ENCODE measurements at places on chromosomes 12 and 14.

DNA sequence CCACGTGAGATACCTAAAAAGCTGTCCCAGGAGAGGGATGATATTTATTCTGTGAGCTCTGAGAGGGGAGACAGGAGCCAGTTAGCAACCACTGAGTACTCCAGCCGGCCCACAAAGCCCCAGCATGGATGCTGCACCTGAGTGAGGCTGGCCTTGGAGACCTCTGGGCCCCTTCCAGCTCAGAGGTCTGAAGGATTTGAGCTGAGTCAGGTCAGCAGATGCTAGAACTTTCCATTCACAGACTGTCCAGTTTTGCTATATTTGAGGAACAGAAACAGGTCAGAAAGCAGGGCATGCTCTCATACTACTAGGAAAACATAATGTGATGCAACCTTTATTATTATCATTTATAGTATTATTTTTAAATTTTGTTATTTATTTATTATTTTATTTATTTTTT lies 15.0 kb upstream of the MAPKAPK5 start:
- no peaks in the 10 kb centered on the region for H3K36me3 ChIP-seq
- no peak overlapping the region for H3K27ac ChIP-seq
- no peak for DNase-seq
- H3K4me1 ChIP-seq, result no peaks in the 10 kb centered on the region
- H3K4me3 ChIP-seq, result no peak overlapping the region
- H3K27me3 ChIP-seq, result peaks cover 17% of the 10 kb centered on the region

DNA sequence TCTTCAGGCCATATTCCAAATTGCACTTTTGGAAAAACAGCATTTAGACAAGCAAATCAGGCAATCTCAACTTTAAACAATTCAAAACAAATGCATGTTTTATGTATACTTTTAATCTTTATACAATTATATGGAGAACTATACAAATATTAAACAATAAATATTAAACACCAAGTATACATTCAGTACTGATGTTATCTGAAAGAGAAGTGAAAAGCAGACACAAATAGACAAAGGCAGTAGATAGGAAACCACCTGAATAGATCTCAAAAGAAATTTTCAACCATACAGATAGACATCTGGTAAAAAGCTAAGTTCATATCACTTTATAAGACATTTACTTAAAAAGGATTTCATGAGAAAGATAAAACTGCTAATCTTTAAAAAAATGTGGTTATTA lies 65.2 kb downstream of the ZC3H14 start:
- H3K4me3 ChIP-seq, result no peak overlapping the region
- no peak overlapping the region for H3K27ac ChIP-seq
- no peaks in the 10 kb centered on the region for H3K27me3 ChIP-seq
- no peak for DNase-seq

DNA sequence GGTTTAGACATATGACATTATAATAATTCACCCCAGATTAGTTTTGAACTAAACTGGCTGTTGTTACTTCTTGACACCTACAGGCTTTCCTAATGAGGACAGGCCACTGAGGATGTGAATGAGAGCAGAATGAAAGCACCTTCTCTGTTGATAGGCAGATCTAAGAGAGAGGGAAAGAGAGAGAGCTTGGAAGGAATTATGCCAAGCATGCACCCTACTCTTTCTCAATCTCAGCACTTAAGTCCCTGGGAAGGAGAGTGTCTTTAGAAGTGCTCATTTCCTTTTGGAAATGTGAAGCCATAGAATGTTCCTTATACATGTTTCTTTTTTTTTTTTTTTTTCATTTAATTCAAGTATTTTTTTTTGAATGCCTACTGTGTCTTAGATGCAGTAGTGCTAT lies 49.0 kb downstream of the TBC1D15 start:
- H3K36me3 ChIP-seq, result peaks cover 36% of the 10 kb centered on the region
- no peak for DNase-seq
- no peak overlapping the region for H3K4me3 ChIP-seq
- no peak overlapping the region for H3K27ac ChIP-seq

GRCh38 chr12:56104815-56105608 lies 653 bp downstream of the PA2G4 start:
- no peaks in the 10 kb centered on the region for H3K27me3 ChIP-seq
- peak overlapping the region; percentile 95 for H3K27ac ChIP-seq
- peaks cover 46% of the 10 kb centered on the region for H3K4me1 ChIP-seq
- peaks cover 29% of the 10 kb centered on the region for H3K36me3 ChIP-seq
- peak overlapping the region; percentile 90 for H3K4me3 ChIP-seq

DNA sequence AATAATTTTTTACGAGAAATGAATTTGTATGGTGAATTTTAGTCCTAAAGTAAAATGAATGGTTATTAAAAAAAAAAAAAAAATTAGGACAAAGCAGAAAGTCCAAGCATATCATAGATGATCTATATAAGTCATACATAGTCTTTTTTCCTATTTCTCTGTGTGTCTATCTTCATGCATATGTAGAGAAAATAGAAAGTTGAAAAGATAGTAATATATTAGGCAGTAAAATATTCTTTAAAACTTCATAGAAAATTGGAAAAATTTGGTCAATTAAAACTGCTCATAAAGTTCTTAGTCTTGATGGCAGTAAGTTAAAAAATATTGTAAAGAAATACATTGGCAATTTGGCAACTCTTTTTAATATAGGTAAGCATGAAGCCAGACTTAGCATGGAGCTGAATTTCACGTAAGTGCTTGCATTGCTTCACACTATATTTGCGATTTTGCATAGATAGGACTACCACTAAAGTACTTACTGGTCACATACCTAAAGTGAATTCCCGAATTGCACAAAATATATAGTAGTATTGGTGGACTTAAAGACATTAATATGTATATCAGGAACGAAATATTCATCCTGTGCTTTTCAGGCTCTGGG lies 303.8 kb downstream of the IPO8 start:
- no peak overlapping the region for H3K4me3 ChIP-seq
- H3K27me3 ChIP-seq, result no peaks in the 10 kb centered on the region
- no peak overlapping the region for H3K27ac ChIP-seq
- no peaks in the 10 kb centered on the region for H3K4me1 ChIP-seq

DNA sequence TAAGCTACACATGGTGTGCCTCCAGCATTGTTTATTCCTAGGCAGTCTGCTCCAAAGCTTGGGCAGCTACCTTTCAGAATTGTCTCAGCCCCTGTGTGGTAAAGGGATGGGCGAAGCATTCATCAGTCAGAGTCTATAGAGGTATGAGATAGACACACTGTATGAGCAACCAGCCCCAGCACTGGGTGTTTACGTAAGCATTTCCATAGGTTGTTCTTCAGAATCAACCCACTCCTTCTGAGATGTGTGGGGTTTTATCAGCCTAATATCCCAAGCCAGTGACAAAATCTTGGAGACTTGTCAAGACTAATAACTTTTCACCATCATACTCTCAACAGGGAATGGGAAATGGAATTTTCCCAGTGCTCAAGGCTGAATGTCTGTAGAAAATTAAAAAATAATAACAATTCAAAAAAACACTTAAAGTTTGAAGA lies 98.2 kb downstream of the BTG1 start:
- no peak for DNase-seq
- no peak overlapping the region for H3K27ac ChIP-seq
- peaks cover 20% of the 10 kb centered on the region for H3K4me1 ChIP-seq
- peaks cover 3% of the 10 kb centered on the region for H3K36me3 ChIP-seq
- no peaks in the 10 kb centered on the region for H3K27me3 ChIP-seq
- no peak overlapping the region for H3K4me3 ChIP-seq

DNA sequence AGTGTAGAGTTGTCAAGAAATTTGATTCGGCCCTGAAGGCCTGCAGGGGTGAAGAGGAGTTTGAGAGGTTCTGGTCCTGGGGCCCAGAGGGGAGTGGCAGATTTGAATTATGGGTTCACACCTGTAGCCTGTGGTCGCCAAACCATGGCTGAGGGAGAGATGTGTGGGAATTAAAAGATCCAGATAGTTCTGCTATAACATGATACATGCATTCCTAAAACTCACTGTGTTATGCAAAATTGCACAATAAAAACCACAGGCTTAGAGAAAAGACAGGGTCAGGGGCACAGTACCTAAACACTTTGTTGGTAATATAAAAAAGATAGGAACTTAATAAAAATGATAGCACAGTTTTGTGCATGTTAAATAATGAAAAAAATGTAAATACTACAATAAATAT lies 106.2 kb downstream of the TMEM30B start:
- DNase-seq, result no peak
- no peak overlapping the region for H3K4me3 ChIP-seq
- H3K4me1 ChIP-seq, result no peaks in the 10 kb centered on the region
- H3K27me3 ChIP-seq, result peaks cover 6% of the 10 kb centered on the region
- no peaks in the 10 kb centered on the region for H3K36me3 ChIP-seq
- no peak overlapping the region for H3K27ac ChIP-seq

DNA sequence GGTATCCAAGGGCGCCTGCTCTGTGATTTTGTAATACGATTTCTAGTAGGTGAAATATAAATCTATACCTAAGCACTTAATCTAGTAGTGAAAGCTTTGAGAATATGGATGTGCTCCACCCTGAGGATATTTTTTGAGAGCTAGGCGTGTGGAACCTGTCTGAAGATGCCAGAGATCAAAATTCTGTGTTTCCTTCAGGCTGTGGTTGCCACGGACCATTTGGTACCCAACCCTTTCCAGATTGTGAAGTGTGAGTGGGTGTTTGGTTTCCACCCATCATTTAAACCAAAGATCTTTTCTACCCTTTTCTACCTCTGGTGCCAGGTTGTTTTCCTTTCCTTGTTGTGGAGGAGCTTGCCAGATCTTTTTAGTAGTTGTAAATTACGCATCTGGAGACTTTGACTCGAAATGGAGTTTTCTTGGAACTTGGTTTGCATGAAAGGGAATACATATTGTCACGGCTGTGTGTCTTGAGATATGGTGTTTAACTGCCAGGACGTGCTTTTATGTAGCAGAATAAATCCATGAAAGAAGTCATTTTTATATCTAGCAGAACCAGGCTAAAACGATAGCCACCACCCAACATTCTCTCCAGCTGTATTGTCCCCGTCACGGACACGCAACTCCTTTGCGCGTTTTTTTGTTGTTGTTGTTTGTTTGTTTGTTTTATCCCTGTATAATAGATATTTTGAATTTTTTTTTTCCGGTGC lies 2.2 kb downstream of the LRFN5 start:
- no peaks in the 10 kb centered on the region for H3K36me3 ChIP-seq
- no peak for DNase-seq
- H3K4me1 ChIP-seq, result peaks cover 30% of the 10 kb centered on the region
- H3K4me3 ChIP-seq, result peak overlapping the region; percentile 13
- peaks cover 74% of the 10 kb centered on the region for H3K27me3 ChIP-seq

- no peak overlapping the region for H3K27ac ChIP-seq
- peaks cover 24% of the 10 kb centered on the region for H3K27me3 ChIP-seq
These were observed 35.9 kb upstream of the JDP2 start for GRCh38 chr14:75391953-75392352.

- H3K27me3 ChIP-seq, result no peaks in the 10 kb centered on the region
- DNase-seq, result no peak
- no peak overlapping the region for H3K4me3 ChIP-seq
- H3K27ac ChIP-seq, result no peak overlapping the region
- peaks cover 2% of the 10 kb centered on the region for H3K36me3 ChIP-seq
- peaks cover 35% of the 10 kb centered on the region for H3K4me1 ChIP-seq
These were observed 6.4 kb upstream of the CD27 start for GRCh38 chr12:6438345-6438744.

DNA sequence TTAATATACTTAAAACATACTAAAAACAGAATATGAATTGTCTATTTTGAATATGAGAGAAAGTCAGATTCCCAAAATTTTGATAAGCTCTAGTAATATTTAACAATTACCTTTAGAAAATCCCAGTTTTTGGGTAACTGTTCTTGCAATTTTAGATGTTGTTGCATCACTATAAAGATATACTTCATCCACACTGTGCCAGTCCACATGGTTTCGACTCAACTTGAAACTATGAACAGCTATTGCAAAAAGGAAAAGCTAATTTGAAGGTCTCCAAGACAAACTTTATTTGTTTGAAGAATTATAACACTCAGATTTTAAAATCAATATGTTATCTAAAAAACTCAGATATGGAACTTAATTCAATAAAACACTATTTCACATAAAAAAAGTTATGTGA lies 59.9 kb downstream of the DDHD1 start:
- H3K4me1 ChIP-seq, result peaks cover 15% of the 10 kb centered on the region
- H3K27me3 ChIP-seq, result no peaks in the 10 kb centered on the region
- no peak overlapping the region for H3K4me3 ChIP-seq
- H3K36me3 ChIP-seq, result peaks cover 53% of the 10 kb centered on the region
- DNase-seq, result no peak

DNA sequence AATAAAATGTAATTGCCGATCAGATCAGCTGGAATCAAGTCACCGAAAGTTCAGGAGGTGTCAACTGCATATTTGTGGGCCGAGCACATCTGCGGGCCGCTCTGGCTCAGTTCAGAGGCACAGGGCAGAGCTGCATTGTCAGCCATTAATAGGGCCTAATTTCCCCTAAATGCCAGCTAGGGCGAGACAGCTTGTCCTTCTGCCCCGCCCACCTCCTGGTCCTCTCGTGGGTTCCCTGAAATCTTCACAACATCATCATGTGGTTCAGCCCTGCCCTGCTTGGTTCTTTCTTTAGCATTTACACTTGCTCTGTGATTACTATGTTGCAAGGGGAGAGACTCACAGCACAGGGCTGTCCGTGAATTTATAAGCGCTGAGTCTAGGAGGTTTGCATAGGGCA lies 148.9 kb downstream of the CHST11 start:
- peaks cover 36% of the 10 kb centered on the region for H3K36me3 ChIP-seq
- DNase-seq, result no peak
- peaks cover 34% of the 10 kb centered on the region for H3K4me1 ChIP-seq
- no peak overlapping the region for H3K27ac ChIP-seq
- H3K27me3 ChIP-seq, result no peaks in the 10 kb centered on the region

DNA sequence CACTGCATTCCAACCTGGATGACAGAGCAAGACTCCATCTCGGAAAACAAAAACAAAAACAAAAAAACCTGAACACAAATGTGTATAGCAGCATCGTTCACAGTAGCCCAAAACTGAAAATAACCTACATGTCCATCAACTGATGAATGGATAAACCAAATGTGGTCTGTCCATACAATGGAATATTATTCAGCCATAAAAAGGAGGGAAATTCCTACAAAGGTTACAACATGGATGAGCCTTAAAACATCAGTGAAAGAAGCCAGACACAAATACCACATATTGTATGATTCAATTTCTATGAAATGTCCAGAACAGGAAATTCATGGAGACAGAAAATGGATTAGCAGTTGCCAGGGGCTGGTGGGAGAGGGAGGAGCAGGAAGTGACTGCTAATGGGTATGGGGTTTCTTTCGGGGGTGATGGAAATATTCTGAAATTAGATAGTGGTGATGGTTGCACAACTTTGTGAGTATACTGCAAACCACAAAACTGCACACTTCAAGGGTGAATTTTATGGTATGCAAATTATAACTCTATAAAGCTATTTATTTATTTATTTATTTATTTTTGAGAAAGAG lies 4.0 kb downstream of the MYL2 start:
- no peak overlapping the region for H3K4me3 ChIP-seq
- peaks cover 11% of the 10 kb centered on the region for H3K27me3 ChIP-seq
- no peak overlapping the region for H3K27ac ChIP-seq
